Pons (tissue), 1 donor: ENCODE measurements at places on chromosomes 13 and 19.

DNA sequence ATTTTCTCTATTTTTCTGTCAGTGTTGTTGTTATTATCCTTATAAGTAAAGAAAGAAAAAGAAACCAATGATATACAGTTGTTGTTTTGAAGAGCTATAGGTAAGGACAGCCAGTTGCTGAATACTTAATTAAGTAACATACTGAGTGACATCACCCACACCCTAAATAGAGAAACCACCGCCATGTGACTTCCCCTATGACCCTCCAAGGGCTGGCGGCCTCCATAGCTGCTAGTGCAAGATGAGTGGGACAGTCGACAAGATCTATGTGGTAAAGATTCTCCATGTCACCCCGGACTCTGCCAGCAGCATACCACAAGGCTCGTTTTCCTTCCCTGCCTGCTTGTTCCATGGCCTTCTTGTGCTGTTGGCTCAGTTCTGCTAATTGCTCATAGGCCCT lies 221.1 kb downstream of the DNAJC15 start:
- no peak for DNase-seq

GRCh38 chr13:69545551-69545950 lies 562.1 kb upstream of the ATXN8OS start:
- no peak for DNase-seq

GRCh38 chr19:47111006-47111621 lies 2.5 kb downstream of the ZC3H4 start:
- DNase-seq: no peak

GRCh38 chr13:22223411-22223810 lies 552.5 kb downstream of the FGF9 start:
- DNase-seq: no peak

DNA sequence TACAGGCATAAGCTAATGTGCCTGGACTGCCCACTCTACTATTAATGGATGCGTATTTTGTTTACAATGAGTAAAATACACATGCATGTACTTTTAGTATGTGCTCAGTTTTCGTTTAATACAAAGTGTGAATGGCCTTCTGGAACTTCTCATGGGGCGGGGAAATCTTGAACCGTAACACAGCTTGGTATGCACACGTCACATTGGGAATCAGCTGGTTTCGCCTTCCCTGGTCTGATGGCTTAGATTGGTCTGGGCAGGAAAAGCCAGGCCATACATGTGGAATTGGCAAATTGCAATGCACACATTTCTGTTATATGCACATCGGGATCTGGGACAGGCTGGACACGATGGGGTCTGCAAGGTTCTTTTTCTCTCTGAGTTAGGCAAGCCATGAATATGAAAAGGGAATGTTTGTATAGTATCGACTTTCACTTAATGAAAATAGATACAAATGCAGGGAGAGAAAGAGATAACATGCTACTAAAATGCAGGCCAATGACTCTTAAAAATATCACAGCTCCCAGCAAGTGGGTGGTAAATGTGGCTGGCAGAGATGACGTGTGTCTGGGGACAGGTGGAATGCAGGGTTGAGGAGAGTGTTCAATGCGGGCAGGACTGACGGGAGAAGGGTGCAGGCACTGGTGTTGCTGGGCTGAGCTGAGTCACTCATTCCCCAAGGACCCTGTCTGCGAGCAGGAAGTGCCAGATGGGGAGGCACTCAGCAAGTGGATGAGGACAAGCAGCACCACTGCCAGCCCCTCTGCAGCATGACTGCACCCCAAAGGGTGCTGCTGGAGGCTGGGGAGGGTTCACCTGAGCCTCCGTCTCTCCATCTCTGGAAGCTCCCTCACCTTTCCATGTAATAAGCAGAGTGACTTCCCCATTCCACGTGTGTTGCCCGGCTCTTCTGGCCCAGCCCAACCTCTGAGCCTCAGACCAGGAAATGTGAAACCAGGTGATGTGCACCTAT lies 204.0 kb upstream of the GPR12 start:
- DNase-seq: no peak

GRCh38 chr13:99322297-99323103 lies 15.3 kb upstream of the GPR183 start:
- DNase-seq: no peak

DNA sequence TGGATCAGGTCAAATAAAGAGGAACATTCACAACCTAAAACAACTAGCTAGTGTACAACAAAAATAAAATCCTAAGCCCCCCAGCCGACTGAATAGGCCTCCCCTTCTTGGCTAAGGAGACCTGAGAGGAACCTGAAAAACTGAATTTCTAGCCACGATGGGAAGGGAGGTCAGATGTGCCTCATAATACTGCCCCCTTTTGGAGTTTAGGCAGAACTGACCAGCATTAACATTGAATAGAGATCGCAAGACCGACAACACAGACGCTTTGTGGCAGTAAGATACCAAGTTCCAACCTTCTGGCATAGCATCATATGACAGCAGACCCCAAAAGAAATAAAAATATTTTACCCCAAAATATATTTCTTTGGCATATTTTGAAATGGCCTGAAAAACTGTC lies 15.9 kb downstream of the CBY2 start:
- peak; percentile 20 for DNase-seq

DNA sequence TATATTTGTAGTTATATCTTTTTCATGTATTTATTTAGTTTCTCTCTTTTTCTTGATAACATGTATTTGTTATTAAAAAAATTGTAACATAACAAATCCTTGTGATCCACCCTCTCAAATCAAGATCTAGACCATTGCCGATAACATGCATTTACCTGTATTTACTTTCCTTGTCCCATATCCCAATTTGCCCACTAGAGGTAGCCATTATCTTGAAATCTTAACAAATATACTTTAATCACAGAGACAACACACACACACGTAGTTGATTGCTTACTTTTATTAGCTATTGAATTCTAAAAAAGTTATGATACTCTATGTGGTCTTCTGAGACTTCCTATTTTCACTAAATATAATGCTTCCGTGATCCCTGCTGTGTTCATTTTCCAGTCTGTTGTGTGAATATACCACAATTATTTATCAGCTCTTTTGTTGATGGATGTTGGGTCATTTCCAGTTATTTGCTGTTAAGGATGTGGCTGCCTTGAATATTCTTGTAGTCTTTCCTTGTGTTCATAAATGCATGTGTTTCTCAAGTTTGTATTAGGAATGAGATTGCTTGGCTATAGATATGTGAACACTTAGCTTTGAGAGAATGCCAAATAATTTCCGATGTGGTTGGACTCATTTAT lies 31.3 kb upstream of the ZMYM2 start:
- peak; percentile 55 for DNase-seq

DNA sequence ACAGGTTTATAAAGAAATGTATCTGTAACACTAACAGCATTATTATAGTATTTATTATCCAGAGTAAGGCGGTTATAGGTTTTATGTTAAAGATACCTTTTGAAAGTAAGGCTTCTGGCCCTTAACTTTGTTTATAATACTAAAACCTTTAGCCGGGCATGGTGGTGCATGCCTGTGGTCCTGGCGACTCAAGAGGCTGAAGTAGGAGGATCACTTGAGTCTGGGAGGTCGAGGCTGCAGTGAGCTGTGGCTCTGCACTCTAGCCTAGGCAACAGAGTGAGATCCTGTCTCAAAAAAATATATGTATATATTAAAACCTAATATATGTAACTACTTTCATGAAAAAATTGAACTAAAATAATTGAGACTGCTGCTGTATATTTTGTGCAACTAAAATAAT lies 98.7 kb upstream of the KLF5 start:
- no peak for DNase-seq

DNA sequence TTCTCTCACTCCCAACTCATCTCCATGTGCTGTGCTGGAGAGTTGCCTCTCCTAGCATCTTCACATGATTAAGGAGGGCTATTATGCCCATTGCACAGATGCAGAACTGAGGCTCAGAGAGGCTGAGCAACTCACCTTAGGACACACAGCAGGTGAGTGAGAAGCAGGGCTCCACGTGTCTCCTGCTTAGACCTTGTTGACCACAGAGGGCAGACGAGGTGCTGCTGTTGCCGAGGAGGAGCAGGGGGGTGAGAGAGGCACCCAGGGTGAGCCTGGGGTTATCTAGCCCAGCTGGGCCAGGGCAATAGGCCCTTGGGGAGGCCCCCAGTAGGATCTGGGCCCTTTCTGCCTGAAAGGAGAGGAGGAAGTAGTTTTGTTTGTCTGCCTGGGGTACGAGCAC lies 2.4 kb upstream of the HSH2D start:
- DNase-seq: no peak

- no peak for DNase-seq
Measured at GRCh38 chr13:40534456-40534855, 132.0 kb downstream of the FOXO1 start.

GRCh38 chr19:30437869-30438268 lies 65.7 kb downstream of the ZNF536 start:
- DNase-seq: no peak

DNA sequence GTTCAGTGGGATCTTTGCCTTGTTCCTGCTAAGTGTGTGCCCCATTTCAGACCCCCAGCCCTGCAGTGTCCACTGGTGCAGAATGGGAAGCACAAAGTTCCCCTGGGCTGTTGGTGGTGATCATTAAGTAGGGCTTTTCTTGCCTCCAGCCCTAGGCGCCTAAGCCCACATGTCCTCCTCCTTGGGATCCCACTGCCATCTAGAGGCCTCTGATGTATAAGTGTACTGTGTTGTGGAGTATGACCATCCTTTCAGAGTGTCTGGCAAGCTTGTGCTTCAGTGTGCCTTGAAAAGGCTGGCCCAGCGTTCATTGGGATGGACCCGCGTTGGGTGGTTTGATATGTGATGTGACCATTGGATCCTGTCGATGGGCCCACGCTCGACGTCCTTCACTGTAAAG lies 71.2 kb downstream of the WASF3 start:
- DNase-seq: no peak

DNA sequence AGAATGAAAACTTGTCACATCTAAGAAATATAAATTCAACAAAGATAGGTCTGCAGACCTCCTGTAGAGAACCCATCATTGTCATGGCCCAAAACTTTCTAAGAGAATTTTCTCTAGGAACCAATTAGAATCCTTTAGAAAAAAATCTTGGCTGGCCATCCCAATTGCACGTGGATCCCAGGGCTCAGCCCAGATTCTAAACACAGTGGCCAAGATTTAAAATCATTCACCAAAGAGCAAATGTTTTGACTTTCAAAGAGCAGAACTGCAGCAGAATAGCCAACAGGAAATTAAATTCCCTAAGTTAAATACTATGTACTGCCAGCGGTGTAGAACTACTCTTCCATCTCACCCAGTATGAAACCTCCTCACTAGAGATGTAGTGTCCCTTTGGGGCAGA lies 21.3 kb downstream of the IPO5 start:
- no peak for DNase-seq

GRCh38 chr19:8832132-8833021 lies at the start of the genes MBD3L1 and ZNF558:
Gene MBD3L1 (plus strand): TSS chr19:8832377. CDS start chr19:8842679, 10,302 bp downstream.
Gene ZNF558 (minus strand): TSS chr19:8832304. CDS start chr19:8822659, 9,645 bp downstream.
- DNase-seq: peak; percentile 99

GRCh38 chr19:57103573-57104277 lies 16.1 kb upstream of the USP29 start:
- DNase-seq: peak; percentile 78

DNA sequence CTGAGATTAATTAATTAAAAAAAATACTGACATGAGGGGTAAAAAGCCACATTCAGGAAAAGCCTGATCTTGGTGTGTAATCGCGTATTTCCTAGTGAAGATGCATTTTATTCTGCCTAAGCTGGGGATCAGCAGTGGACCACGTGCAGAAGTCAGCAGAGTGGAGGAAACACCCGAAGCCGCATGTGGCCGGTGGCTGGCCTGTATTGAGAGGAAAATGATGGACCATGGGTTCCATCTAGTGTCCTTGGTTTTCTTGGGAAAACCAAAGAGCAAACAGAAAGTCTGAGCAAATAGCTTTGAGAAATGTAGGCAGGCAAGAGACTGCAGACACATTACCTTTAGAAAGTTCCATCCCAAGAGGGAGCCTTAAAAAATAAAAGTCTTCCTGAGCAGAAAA lies 23.7 kb upstream of the SHISA2 start:
- no peak for DNase-seq

DNA sequence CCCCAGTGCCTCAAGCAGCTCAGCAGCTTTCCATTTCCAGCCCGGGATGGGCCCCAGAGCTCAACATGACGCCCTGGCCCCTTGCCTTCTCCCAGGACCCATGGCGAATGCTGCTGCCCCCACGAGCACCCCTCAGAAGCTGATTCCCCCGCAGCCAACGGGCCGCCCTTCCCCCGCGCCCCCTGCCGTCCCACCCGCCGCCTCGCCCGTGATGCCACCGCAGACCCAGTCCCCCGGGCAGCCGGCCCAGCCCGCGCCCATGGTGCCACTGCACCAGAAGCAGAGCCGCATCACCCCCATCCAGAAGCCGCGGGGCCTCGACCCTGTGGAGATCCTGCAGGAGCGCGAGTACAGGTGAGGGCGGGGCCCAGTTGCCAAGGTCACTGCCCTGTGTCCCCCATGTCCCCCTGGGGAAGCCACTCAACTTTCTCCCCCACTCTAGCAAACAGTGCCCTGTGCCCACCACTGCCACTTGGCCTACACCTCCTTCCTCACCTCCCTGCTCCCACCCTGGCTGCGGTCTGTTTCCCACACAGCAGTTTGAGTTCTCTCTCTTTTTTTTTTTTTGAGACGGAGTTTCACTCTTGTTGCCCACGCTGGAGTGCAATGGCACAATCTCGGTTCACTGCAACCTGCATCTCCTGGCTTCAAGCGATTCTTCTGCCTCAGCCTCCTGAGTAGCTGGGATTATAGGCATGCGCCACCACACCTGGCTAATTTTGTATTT lies 26.9 kb downstream of the SMARCA4 start:
- DNase-seq: no peak

DNA sequence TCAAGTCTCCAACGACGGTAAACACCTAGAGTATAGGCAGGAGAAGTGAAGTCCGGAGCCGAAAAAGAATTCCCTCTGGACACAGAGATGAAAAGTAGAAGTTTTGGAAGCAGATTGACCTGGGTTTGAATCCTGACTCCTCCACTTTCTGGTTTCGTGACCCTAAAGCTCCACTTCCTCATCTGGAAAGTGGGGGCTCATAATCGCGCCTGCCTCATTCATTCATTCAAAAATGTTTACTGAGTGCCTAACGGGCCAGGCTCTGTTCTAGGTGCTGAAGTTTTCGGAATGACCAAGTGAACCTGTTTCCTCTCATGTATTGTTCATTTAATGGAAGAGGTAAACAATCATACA lies 7.1 kb upstream of the EML2 start:
- DNase-seq: no peak

DNA sequence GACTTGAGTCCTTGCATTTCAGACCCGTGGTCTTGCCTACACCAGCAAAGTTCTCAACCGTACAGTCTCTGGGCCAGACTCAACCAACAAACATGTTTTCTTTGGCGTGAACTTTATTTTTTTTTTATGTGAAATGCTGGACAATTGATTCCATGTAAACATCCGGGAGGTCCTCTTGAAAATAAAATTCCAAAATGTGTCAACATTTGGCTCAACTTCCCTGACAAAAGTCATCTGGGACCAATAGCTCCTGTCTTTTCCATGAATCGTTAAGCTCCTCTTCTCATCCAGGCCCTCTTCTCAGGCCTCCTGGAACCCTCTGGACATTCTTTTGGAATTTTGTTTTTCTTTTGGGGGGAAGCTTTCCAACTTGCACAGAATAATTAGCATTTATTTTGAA lies 2.7 kb downstream of the ALDH16A1 start:
- DNase-seq: no peak

- DNase-seq: no peak
Measured at GRCh38 chr13:71461892-71462291, 405.1 kb downstream of the DACH1 start.
